ENCODE measurements at places on chromosomes 5 and 9.

GRCh38 chr9:128820665-128821583 is 2.6 kb downstream of the ENDOG start:
- no peak for DNase-seq

GRCh38 chr5:115354246-115354645 is 57.8 kb upstream of the CCDC112 start:
- no peak for DNase-seq

- no peak for DNase-seq
These were observed 6.1 kb upstream of the PANK3 start for GRCh38 chr5:168585119-168585856.

- DNase-seq: no peak
These were observed 100.6 kb upstream of the TARS1 start for GRCh38 chr5:33340195-33340594.

DNA sequence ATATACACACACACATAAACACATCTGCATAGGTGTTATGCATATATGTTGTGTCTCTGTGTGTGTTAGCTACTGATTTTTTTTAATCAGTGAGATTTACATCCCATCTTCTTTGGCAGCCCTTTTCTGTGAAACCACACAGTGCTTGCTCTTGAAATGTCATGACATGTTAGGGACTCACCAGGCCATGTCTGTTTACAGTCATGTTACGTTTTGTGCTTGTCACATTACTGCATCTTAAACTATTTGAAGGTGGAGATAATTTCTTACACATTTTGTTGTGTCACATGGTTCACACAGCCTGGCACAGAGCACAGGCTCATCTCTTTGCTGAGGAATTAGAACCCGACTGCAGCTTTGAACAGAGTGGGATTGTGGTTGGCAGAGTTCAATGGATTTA is 364.4 kb upstream of the RIOK2 start:
- DNase-seq: no peak

- no peak for DNase-seq
These were observed 4.3 kb downstream of the ANXA6 start for GRCh38 chr5:151153300-151153699.

- no peak for DNase-seq
These were observed 102.2 kb upstream of the SPATA31D4 start for GRCh38 chr9:81825846-81826516.

DNA sequence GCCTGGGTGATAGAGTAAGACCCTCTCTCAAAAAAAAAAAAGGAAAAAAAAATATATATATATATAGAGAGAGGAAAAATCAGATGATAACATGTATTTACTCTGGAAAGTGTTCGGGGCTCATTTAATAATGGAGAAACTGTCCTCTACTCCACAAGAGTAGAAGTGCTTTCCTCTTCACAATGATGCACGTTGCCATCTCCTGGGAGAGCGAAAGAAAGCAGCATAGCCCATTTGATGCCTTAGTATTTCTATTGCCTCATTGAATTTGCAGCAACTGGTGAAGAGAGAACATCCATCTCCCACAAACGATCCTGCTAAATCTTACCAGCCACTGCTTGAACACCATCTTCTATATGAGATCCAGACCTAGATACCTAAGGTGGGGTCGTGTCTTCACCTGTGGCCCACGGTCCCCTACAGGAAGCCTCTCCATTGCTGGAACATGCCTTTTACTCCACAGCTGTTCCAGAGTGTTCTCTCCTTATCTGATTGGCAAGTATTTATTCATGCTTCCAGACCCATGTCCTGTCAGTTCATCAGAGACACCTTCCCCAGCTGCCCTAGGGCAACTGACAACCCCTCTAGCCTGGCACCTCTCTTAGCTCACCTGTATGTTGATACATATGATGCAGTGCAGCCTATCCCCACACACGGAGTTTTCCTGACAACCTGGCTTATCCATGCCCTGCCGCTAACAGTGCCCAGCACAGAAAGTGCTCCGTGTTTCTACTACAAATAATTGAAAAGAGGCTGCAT is 115.3 kb downstream of the MARCHF11 start:
- no peak for DNase-seq

DNA sequence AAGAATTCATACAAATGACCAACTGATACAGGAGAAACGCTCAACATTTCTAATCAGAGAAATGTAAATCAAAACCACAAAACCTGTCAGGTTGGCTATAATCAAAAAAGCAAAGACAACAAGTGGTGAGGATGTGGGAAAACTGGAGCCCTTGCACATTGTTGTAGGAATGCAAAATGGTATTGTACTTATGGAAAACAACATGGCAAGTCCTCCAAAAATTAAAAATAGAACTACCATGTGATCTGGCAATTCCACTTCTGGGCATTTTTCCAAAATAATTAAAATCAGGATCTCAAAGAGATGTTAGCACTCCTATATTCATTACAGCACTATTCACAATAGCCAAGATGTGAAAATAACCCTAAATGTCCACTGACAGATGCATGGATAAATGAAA is 76.1 kb downstream of the FNIP1 start:
- DNase-seq: no peak

GRCh38 chr5:95439801-95440493 is 48.8 kb downstream of the FAM81B start:
- DNase-seq: no peak

DNA sequence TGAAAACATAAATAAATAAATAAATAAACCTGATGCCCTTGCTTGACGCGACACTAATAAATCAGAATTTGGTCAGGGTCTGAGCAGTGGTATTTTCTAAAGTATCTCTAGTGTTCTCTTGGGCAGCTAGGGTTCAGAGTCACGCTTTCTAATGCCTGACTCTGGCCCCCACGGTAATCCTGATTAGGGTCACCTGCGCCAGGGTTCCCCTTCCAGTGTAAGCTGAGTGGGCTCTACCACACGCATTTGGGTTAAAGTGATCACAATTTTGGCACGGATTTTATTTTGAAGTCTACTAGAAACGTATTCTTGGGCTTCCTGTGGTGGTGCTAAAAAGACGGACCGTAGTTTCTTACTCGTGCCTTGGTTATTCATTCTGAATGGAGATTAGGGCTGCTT is 651 bp downstream of the TTC1 start:
- no peak for DNase-seq

- DNase-seq: no peak
These were observed 84.3 kb upstream of the CAST start for GRCh38 chr5:96577909-96578308.

DNA sequence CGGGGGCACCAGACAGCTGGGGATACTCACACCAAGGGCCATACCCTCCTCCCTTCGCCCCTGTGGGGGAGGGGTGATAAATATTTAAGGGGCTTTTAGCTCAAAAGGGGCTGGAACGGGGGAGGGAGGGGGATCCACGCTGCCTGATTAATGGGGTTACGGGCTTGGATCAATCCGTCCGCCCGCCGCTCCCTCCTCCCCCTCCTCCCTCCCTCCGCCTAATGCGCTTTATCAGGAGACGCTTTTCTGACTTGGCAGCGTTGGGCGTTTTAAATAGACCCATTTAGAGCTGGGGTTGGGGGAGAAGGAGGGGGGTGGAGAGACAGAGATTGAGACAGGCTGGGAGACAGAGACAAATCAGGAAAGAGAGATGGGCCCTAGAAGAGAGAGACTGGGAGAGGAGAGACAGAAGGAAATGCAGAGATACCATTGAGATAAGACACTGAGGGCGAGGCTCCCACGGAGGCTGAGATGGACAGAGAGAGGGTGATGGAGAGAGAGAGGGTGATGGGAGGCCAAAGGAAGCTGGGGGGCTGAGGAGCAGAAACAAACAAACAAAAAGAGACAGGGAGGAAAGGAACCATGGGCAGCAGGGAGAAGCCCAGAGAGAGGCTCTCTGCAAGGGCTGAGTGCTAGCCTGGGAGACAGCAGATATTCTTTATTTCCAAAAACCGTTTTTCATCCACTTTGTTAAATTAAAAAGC is 10.3 kb downstream of the CNTFR start:
- peak; percentile 18 for DNase-seq

All from NCI-H2227 treated with DMSO at 0.1 percent for 48 hours (cell line).